ENCODE measurements at places on chromosomes 3 and 15. TPM values are rescaled to one million over a fixed set of nuclear protein-coding genes. Genes with fewer than 3 reads are reported as not detected.
A peak's percentile ranks its signal among the peaks of the same experiment; 100 is the strongest.

DNA sequence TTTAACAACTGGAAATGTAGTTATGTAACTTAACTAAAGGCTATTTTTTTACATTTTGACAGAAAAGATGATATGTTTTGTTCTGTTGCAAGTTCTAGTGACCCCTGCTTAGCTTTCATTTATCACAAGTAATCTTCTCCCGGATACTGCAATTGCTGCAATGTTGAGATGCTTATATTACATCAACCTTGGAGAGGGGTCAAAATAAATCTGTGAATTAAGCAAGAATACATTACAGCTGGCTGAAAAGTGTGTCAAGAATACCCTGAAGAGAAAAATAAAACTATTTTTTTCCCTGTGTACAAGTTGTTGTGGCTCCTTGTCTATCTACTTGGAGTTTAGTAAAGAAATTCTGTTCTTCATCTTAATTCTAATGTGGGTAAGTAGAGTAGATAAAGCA, 232.1 kb upstream of the GOLIM4 start:
- H3K36me3 ChIP-seq = no peaks in the 10 kb centered on the region
- no peaks in the 10 kb centered on the region for H3K4me1 ChIP-seq
- no peak overlapping the region for H3K4me3 ChIP-seq
- DNase-seq = no peak

- no peaks in the 10 kb centered on the region for H3K27me3 ChIP-seq
- no peak for DNase-seq
- H3K4me3 ChIP-seq = no peak overlapping the region
- H3K27ac ChIP-seq = no peak overlapping the region
Measured at GRCh38 chr15:33894193-33894592, 74.1 kb upstream of the CHRM5 start.

DNA sequence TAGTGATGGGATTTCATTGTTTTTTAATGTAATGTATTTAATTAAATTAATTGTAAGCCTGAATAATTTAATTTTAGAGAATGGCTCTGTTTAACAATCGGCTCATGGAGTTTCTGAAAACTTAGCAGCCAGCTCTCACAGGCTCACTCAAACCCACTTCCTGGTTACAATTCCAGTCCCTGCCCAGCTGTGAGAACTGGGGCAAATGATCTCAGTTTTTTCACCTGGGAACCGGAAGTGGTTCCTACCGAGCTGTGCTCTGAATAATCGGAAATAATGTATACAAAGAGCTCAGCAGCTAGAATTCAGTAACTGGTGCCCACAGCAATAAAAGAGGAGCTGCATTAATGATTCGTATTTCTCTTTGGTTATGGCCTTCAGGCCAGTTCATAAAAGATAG, 244.3 kb upstream of the MCTP2 start:
- H3K27ac ChIP-seq = peak overlapping the region; percentile 1
- peaks cover 2% of the 10 kb centered on the region for H3K36me3 ChIP-seq
- H3K4me3 ChIP-seq = peak overlapping the region; percentile 60
- no peaks in the 10 kb centered on the region for H3K27me3 ChIP-seq
- peaks cover 27% of the 10 kb centered on the region for H3K4me1 ChIP-seq

DNA sequence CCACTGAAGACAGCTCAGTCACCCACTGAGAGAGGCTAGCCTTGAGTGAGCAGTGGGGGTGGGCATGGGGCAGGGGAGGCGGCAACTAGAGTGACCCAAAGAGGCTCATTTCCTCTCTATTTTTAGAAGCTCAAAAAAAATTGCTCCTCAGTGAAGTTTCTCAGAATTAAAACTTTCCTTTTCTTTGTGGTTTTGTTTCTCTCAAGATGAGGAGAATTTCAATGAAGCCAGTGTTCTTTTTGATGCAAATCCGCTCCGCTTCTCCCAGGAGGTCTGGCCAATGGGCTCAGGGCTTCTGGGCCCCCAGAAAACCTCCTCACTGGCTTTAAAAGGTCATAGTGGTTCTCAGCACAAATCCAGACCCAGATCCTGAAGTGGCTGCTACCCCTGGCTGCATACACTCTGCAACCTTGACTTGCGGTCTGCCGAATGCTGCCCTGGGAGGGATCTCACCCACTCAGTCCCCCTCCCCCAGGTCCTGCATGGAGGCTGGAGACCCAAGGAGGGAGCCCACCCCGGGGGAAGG, at the start of gene ACSBG1:
TSS of gene ACSBG1 (minus strand) at position 51 of the 526 bp plus-strand sequence. CDS start 64 bp downstream, outside the sequence.
- no peak for DNase-seq
- H3K4me1 ChIP-seq = peaks cover 4% of the 10 kb centered on the region
- no peaks in the 10 kb centered on the region for H3K36me3 ChIP-seq
- H3K27me3 ChIP-seq = peaks cover 38% of the 10 kb centered on the region
- no peak within 1 kb of the TSS for H3K4me3 ChIP-seq

DNA sequence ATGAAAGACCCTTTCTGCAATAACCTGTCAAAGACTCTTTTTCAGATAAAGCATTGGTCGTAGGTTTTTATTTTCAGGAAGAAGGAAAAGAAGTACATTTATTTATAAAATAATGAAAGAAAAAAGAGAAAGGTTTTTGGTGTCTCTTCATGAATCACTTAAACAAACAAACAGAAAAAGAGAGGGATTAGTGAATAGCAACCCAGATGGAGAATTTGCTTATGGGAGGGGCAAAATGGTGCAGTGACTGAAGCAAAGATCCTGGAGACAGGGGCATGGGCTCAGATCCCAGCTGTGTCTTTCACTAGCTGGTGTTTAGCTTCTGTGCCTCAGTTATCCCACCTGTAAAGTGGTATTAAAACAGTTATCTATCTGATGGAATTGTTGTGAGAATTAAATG, 78.6 kb upstream of the PFN2 start:
- DNase-seq = no peak
- peaks cover 2% of the 10 kb centered on the region for H3K4me1 ChIP-seq
- H3K27ac ChIP-seq = no peak overlapping the region
- H3K27me3 ChIP-seq = peaks cover 30% of the 10 kb centered on the region

GRCh38 chr3:146156095-146156494, 4.9 kb downstream of the PLOD2 start:
- H3K4me1 ChIP-seq = peaks cover 6% of the 10 kb centered on the region
- H3K27me3 ChIP-seq = peaks cover 41% of the 10 kb centered on the region
- no peak overlapping the region for H3K27ac ChIP-seq
- DNase-seq = no peak

- no peaks in the 10 kb centered on the region for H3K4me1 ChIP-seq
- no peaks in the 10 kb centered on the region for H3K36me3 ChIP-seq
- H3K27me3 ChIP-seq = no peaks in the 10 kb centered on the region
- no peak for DNase-seq
- no peak overlapping the region for H3K27ac ChIP-seq
Measured at GRCh38 chr3:158050461-158050860, 55.8 kb downstream of the SHOX2 start.

GRCh38 chr3:3625544-3626271, 173.5 kb upstream of the LRRN1 start:
- no peak overlapping the region for H3K27ac ChIP-seq
- H3K4me3 ChIP-seq = no peak overlapping the region
- no peaks in the 10 kb centered on the region for H3K4me1 ChIP-seq
- H3K36me3 ChIP-seq = no peaks in the 10 kb centered on the region

Gene GABRR3
- not detected for total RNA-seq

Gene CLDN11
- not detected for total RNA-seq

Gene MAGEL2
- total RNA-seq = not detected

Gene ADAMTS17
- total RNA-seq = 8.1 TPM

All from T-helper 17 cell (primary cell).